ENCODE measurements at places on chromosomes 6 and 20. TPM values are rescaled to one million over a fixed set of nuclear protein-coding genes. Genes with fewer than 3 reads are reported as not detected.

SLC16A10 gene
- not detected for total RNA-seq

NELFE gene
- total RNA-seq = 36.6 TPM

PI16 gene
- total RNA-seq = 1.5 TPM

LTA gene
- total RNA-seq = not detected
